Effector memory CD8-positive, alpha-beta T cell (primary cell): ENCODE measurements at places on chromosomes 12 and 14.

- no peak for DNase-seq
These were observed 368.3 kb downstream of the ZFP36L1 start for GRCh38 chr14:68424443-68425172.

DNA sequence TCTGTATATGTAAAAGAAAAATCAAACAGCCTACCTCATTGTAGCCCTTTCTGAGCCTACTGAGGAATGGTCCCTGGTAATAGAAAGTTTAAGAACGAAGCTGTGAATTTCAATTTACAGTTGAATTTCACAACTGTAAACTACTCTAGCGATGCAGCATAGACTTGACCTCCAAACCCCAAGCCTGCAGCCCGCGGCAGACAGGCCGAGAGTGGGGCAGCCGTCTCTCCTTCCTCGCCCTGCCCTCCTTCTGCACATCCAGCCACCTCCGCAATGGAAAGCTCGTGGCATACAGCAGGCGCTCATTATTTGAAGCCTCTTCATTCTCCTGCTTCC lies 15.3 kb downstream of the RNASE2 start:
- DNase-seq = no peak

GRCh38 chr12:114371733-114372132 lies 34.2 kb downstream of the TBX5 start:
- no peak for DNase-seq

GRCh38 chr12:33156042-33156441 lies 259.5 kb upstream of the PKP2 start:
- no peak for DNase-seq

DNA sequence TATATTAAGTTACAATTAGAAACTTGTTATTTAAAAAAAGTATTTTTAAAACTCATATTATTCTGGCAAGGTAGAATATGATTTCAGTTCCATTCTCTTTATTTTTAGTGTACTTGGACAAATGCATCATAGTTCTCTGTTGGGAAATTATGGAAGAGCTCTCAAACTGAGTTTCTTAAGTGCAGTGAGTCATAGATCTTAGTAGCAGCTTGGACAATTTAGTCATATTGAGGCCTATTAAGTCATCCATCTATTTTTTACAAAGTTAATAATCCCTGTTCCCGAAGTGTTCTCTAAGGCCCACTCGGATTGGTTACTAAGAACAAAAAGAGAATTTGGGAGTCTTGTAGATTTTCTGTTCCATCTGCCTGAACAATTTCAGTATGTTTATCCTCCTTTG lies 113.9 kb downstream of the ANO4 start:
- no peak for DNase-seq
